ENCODE measurements at places on chromosomes 1 and 21.

- DNase-seq: no peak
Measured at GRCh38 chr21:15148437-15148836, 83.6 kb upstream of the NRIP1 start.

GRCh38 chr1:1004780-1005697 lies 5.1 kb upstream of the HES4 start:
- peak; percentile 37 for DNase-seq

DNA sequence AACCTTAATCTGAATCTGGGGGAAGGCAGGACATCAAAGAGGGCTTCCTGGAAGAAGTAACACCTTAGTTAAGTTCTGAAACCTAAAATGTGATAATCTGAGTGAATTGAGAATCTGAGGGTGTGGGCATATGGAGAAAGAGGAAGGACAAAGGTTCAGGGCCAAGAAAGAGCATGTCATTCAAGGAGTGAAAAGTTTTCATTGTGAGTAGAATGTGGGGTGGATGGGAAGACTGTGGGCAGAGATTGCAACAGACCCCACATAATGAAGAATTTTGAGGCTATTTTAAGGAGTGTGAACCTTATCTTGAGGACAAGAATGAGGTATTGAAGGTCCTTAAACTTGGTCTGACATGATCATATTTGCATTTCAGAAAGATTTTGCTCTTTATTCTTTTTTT lies 227.2 kb downstream of the PTGER3 start:
- DNase-seq: no peak

GRCh38 chr1:219399446-219399845 lies 213.5 kb downstream of the ZC3H11B start:
- DNase-seq: no peak

DNA sequence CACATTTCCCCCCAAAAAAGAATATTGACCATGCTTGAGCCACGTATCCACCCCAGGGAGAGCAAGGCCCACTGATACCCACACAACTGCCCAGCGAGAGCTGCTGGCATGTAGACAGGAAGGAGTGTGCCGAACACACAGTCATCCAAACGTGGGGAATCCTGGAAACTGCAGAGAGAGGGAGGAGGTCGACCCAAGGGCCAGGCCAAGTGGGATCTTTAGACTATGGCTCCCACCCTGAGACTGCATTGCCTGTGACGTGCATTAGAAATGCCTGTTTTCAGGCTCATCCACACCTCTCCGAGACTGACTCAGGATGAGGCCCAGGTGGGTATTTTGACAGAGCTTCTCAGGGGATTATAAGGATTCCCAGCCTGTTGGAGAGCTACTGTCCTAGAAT lies 25.9 kb downstream of the NIPAL3 start:
- no peak for DNase-seq

- DNase-seq: peak; percentile 67
Measured at GRCh38 chr1:40980453-40981121, 1.1 kb downstream of the CTPS1 start.

DNA sequence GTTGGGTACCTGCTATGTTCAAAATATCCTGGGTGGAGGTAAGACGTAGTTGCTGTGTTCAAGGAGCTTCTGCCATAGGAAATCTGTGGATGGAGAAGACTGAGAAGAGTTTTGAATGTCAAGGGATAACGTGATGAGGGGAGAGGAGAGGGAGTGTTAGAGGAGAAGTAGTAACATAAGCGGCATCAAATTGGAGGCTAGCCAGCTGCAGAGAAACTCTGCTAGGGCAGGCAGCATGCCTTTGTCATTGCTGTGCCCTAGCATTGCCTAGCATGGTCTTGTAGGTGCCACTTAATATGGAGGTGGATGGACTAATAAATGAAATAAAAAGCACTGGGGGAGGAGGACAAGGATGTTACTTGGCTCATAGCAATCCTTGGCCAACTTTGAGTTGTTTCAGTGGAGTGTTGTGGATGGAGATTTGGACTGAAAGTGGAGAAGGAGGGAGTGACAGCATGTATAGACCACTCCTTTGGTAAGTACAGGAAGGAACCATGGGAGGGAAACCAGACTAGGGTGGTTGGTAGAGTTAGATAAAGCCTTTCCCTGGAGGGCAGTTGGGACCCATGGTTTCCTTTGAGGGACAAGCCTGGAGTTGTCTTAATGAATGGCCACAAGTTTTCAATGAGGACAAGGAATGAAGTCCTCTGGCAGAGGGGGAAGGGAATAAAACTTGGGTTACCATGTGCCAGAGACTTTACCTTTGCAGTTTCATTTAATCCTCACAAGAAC lies 6.3 kb downstream of the VANGL1 start:
- no peak for DNase-seq

GRCh38 chr1:204943495-204943894 lies 72.8 kb downstream of the NFASC start:
- DNase-seq: no peak

GRCh38 chr1:101166583-101167120 lies 70.2 kb upstream of the S1PR1 start:
- DNase-seq: no peak

GRCh38 chr1:106961646-106962045 lies 94.8 kb upstream of the PRMT6 start:
- no peak for DNase-seq

GRCh38 chr1:63934697-63935096 lies 160.9 kb downstream of the ROR1 start:
- no peak for DNase-seq

- no peak for DNase-seq
Measured at GRCh38 chr1:77632216-77632615, 50.2 kb downstream of the ZZZ3 start.

DNA sequence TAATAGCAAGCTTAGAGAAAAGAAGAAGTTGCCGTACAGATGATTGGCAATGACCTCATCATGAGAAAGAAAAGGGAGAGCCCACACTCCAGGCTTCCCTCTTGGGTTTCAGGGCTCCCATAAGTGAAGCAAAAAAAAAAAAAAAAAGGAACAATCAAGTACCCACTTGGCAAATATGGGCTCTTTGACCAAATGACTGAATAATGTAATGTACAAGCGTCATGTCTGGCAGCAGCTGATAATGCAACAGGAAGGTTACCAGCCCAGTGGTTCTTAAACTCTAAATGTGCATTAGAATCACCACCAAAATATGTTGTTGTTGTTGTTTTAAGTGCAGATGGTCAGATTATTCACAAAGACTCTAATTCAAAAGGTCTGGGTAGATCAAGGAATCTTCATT lies 13.5 kb downstream of the TNFSF4 start:
- DNase-seq: no peak

DNA sequence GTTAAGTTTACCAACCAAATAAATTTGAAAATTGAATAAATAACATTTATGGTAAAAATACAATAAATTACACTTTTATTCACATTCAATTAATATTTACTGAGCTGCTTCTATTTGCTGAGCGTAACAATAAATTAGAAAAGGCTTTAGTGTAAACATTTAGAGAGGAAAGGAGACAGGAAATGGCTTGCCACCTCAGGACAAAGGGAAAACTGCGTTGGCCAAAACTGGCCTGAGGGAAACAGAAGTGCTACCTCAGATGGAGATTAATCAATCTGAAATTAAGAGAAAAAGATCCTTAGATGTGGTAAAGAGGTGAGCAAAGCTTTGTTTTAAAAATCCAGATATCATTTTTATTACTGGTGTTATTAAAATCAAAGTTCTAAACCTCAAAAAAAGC lies 128.0 kb downstream of the SLC44A5 start:
- no peak for DNase-seq

DNA sequence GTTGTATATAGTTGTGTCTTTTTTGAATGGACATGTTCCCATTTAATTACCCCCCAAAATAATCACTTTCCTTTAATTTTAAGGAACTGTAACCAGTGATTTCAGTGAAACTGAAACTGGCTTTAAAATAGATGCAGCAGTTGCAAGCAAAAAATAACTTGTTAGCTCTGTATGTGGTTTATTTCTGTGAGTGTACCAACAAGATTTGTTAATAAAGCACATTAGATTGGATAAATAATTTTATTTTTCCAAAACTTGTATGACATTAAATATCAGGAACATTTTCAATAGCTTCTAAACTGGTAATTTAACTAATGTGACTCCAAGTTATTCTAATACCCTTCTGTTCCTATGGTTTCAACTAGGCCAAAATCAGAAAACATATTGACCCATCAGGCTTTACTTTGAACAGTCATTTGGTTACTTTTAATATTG lies 184.3 kb upstream of the CACYBP start:
- no peak for DNase-seq

GRCh38 chr1:240044620-240045019 lies 47.1 kb upstream of the FMN2 start:
- DNase-seq: peak; percentile 16

GRCh38 chr1:24406788-24407187 lies 6.8 kb downstream of the STPG1 start:
- DNase-seq: no peak

DNA sequence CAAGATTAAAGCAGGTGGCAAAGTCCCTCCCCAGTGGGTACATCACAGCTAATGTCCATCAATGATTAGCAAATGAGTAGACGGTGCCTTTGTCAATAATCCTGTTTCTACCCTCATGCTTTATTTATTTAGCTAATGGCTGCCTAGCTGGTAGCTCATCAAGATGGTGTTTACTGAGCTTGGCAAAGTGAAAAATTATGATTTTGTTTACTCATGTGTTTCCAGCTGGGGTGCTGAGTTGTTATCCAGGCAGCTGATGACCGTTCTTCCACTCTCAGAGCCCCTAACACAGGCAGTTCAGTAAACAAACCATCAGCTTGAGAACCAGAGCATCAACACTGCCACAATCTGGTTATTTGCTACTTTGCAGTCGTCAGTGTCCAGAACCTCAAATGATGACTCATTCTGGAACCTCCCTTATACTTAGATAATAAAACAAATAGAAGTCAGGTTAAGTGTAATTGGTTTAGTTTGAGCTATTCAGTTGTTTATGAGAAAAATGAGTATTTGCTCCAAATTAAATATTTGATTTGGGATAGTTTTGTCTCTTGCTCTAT lies 163.9 kb downstream of the ST6GALNAC5 start:
- DNase-seq: peak; percentile 73

GRCh38 chr1:17654519-17654918 lies 100.6 kb upstream of the ACTL8 start:
- no peak for DNase-seq

- DNase-seq: no peak
Measured at GRCh38 chr1:20075345-20075744, 5.4 kb downstream of the PLA2G5 start.

All from renal cortical epithelial cell (primary cell).